ENCODE measurements at places on chromosomes 7 and 10.

DNA sequence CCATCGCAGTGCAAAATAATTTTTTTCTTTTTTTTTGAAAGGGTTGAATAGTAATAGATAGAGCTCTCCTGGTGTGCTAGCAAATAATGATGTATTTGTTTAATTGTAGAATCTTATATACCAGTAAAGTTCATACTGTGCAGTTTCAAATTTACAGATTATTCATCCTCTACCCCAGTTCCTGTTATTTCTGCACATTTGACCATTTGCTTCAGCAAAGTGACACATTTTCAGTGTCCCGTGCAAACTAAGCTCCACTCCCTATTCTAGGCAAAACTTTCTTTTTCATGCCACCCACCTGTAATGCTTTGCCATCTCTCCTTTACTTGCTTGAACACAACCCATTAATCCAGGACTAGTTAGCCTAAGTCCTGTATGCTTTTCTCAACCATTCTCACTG is 43.0 kb downstream of the SHOC2 start:
- no peak for DNase-seq

DNA sequence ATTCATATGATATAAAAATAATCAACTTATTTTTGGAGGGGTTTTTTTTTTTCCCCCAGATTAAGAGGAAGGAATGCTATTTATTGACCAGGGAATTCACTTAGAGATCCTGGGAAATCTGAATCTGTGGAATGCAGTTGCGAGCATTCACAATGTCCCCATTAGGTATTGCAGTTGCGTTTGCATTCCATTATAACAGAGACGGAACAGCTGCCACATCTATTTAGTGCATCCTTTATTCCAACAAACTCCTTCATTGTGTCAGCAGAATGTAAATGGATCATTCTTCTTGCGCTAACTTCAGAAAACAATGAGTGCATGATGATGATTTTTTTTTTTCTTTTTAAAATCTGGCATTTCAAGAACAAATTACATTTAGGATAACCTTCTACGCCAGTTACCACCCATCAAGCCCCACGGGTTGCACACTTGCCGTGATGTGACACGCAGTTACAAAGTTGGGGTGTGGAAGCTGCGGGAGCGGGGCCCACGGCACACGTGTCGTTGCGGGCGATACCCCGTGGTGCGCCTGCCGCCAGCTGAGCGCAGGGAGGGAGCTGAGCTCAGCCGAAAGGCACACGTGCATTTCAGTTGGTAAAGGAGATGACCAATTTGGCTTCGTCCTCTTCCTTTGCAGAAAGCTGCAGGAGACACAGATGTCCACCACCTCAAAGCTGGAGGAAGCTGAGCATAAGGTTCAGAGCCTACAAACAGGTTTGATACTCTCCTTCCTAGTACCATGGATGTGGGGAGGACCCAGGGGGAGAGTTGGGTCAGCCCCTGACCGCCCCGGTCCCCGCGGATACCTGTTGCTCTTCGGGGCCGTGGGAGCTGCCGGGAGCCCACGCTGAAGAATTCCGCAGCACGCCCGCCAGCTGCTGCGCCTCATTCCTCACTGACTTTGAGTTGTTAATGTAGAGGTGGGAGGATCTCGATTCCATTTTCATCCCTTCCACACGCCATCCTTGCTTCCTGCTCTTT is 175.3 kb upstream of the SH2B2 start:
- no peak for DNase-seq

- no peak for DNase-seq
These were observed 55.5 kb upstream of the OPALIN start for GRCh38 chr10:96414303-96414702.

- no peak for DNase-seq
These were observed 34.7 kb upstream of the ZNF716 start for GRCh38 chr7:57415326-57415725.

- DNase-seq = no peak
These were observed 90.5 kb downstream of the RNF216 start for GRCh38 chr7:5690931-5691473.

- no peak for DNase-seq
These were observed 2.1 kb downstream of the CAV2 start for GRCh38 chr7:116501425-116502167.

GRCh38 chr10:86759073-86759672 is 2.8 kb downstream of the BMPR1A start:
- no peak for DNase-seq

- DNase-seq = no peak
These were observed 129.1 kb upstream of the SEMA3E start for GRCh38 chr7:83778073-83778443.

DNA sequence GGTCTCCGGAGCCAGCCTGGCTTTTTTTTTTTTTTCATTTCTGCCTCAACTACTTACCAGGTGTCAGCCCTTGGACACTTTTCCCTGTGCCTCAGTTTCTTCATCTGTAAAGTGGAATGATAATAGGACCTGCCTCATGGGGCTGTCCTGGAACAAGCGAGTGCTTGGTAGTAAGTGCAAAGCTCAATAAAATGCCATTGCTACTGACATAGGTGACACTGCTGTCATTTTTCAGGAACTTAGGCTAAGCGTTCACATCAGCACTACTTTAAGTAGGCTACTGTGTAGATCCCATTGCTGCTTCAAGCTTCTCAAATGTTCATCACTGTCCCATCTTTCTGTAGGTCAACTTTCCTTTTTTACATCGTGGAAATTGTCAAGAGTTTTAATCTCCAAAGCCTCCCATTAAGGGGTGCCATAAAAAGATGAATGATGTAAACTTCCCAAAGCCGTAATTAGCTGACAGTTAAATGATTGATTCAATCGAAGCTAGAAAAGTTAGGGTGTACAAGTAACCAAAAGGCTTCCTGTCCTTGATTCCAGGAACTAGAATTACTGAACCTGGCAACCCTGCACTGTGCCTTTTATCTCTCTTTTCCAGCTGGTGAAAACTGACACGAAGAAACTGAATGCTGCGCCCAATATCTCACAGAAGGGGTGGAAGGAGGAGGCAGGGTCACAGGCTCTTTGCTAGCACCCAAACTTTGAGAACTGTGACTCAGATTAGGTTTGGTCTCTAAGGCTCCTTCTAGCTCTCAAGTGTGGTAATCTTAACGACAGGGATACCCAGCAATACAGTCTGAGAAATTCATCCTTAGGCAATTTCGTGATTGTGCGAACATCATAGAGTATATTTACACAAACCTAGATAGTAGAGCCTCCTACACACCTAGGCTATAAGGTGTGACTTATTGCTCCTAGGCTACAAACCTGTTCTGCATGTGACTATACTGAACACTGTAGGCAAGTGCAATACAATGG is 861 bp upstream of the USP6NL start:
- DNase-seq = no peak

DNA sequence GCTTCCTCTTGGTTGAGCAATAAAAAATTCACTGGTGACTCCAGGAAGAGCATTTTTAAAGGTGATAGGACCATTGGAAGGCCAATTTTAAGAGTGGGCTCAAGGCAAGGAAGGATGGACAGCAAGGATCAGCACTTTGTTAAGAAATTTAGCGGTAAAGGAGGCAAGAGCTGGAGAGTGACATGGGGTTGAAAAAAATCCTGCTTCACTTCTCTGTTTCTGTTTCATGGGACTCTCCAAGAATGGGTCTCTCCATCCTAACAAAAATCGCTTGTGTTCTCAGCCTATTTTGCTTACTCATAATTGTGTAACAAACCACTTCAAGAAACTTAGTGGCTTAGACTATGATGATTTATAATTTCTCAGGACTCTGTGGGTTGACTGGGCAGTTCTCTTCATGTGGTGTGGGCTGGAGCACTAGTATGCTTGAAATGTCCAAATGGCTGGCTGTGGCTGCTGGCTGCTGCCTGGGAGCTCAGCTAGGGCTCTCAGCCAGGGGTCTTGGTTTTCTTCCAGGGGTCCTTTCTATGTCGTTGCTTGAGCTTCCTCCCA is 59.8 kb upstream of the ZNRF2 start:
- no peak for DNase-seq

- no peak for DNase-seq
These were observed 226.9 kb downstream of the ABCA13 start for GRCh38 chr7:48398191-48398590.

- DNase-seq = no peak
These were observed 317.1 kb upstream of the KLF6 start for GRCh38 chr10:4101918-4102654.

DNA sequence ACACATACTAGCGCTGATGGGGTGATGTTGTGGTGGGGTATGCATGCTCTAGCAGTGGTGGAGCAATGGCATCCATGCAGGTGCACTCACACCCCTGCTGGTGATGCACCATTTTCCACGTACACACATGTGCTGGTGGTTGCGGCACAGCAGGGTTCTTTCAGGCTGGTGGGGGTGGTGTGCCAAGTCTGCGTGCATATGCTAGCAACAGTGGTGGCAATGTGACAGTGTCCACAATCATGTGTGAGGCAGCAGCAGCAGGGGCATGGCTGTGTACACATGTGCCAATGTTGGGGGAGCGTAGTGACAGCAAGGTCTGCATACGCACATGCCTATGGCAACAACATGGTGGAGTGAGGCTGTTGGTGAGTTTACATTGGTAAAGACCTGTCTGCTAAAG is 148.1 kb downstream of the ZWINT start:
- DNase-seq = no peak

GRCh38 chr7:105246679-105247078 is 142.0 kb downstream of the SRPK2 start:
- no peak for DNase-seq

- DNase-seq = no peak
These were observed 202.7 kb downstream of the PRPF18 start for GRCh38 chr10:13789448-13789829.

DNA sequence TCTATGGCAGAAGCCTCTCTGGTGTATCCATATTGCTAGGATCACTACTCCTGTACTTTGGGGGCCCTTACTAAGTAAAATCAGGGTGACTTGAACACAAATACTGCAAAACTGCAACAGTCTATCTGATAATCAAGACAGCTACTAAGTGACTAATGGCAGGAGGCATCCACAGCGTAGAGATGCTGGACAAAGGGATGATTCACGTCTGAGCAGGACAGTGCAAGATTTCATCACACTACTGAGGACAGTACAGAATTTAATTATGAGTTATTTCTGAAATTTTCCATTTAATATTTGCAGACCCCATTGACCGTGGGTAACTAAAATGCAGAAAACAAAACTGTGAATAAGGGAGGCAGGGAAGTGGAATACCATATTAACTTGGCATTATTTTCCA is 10.4 kb downstream of the CUL2 start:
- no peak for DNase-seq

Measured in T-helper 2 cell (primary cell).